ENCODE measurements at places on chromosomes 3 and 15.

- DNase-seq, result no peak
Observed at GRCh38 chr15:79065361-79065705, 25.2 kb downstream of the RASGRF1 start.

DNA sequence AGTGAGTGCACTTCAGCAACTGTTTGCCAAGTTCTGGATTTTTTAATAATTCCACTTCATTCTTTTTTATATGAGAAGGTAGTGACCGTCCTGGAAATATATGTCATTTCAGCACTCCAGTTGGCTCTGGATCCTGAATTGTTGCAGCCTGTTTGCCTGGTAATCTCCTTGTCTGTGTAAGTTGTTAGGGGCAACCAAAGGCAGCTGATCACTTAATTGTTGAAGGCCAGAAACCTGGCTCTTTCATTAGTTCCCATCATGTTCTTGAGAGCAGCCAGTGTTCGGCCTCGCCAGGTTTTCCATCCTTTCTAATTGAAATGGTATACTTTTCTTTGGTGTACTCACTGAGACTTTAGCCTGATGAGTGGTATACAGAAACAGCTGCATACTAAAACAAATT, 168.6 kb downstream of the SOX2 start:
- DNase-seq, result no peak

- DNase-seq, result no peak
Observed at GRCh38 chr3:113247068-113247467, 35.7 kb downstream of the BOC start.

GRCh38 chr15:99671926-99672635, 61.2 kb downstream of the LYSMD4 start:
- no peak for DNase-seq

DNA sequence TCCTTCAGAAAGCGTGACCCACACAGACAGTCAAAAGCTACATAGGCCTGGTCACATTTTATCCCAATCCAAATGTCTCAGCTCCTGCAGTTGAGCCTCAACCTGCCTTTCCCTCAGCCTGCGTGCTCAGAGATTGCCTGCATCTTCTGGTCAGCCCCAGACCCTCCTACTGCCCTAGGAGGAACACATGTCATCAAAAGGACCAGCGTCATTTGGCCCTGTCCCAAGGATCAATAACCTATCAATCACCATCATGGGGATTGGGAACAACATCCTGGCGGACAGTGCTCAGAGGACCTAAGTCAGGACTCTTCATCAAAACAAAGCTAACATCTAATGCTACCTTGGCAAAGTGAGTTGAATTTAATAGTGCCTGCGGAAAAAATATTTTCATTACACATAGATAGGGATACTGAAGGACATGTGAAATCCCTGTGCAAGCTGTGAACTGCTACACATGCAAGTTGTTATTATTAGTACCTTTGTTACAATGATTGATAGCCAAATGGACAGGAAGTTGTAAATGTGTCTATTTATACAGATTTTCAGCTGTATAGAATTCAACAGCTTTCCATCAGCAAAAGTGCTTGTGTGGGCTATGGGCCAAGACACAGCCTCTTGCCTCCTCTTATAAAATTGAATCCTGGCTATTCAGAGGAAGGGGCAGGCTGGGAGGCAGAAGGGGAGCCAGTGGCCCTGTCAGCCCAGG, 47.7 kb downstream of the UMPS start:
- no peak for DNase-seq

- no peak for DNase-seq
Observed at GRCh38 chr3:4824926-4825325, 154.3 kb upstream of the BHLHE40 start.

- DNase-seq, result no peak
Observed at GRCh38 chr15:92907229-92907628, 7.1 kb downstream of the CHD2 start.

GRCh38 chr3:39346785-39347585, 17.5 kb downstream of the CCR8 start:
- DNase-seq, result no peak

DNA sequence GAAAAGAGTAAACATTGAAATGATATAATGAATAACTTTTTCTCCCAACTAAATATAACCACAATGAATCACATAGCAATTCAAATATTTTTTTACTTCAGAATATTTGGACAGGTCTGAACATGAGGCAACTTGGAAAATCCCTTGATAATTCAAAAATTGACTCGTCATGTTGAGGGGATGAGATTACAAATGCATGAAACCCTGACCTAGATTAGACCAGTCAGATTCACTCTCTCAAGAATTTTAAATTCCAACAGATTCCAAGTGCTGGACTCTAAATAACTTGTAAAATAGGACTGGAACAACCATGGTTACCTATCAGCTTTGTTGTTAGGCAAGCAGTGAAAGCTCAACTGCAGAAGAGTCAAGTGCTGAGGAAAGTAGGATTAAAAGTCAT, 317.5 kb downstream of the GBE1 start:
- no peak for DNase-seq

- no peak for DNase-seq
Observed at GRCh38 chr3:1661839-1662238, 436.8 kb upstream of the CNTN4 start.

DNA sequence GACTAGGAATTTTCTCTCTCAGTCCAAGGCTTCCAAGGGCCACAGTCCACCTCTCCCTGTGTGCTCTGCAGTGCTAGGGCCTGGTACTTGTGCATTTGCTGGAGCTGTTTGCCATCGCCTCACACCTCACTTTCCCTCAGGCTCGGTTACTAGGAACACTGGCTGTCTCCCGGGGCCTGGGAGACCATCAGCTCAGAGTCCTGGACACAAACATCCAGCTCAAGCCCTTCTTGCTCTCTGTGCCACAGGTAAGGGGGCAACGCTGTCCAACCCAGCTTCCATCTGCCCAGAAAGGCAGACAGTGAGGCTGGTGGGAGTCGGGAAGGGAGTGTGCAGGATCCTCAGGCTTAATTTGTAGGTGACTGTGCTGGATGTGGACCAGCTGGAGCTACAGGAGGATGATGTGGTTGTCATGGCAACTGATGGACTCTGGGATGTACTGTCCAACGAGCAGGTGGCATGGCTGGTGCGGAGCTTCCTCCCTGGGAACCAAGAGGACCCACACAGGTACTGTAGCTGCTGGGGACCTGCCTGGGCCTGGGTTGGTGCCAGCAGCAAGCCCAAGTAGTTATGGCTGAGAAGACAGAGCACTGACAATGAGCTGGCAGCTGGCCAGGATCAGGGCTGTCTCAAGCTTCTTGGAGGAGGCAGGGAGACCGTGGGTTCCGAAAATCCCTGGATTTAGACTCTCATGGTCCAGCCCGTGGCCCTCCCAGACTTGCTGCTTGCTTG, 3.4 kb downstream of the PPM1M start:
- DNase-seq, result no peak
